ENCODE measurements at places on chromosomes 3 and 15. TPM values are rescaled to one million over a fixed set of nuclear protein-coding genes. Genes with fewer than 3 reads are reported as not detected.

- H3K36me3 ChIP-seq: no peaks in the 10 kb centered on the region
- H3K27me3 ChIP-seq: no peaks in the 10 kb centered on the region
- H3K27ac ChIP-seq: no peak overlapping the region
- H3K4me3 ChIP-seq: peak overlapping the region; percentile 87
- DNase-seq: no peak
Observed at GRCh38 chr3:141877911-141878310, 1.5 kb downstream of the ATP1B3 start.

- H3K4me3 ChIP-seq: no peak overlapping the region
- no peak for DNase-seq
- H3K27ac ChIP-seq: no peak overlapping the region
- no peaks in the 10 kb centered on the region for H3K27me3 ChIP-seq
- no peaks in the 10 kb centered on the region for H3K4me1 ChIP-seq
Observed at GRCh38 chr3:187522293-187522692, 147.9 kb downstream of the SST start.

- H3K4me3 ChIP-seq: no peak overlapping the region
- H3K36me3 ChIP-seq: peaks cover 9% of the 10 kb centered on the region
- no peak overlapping the region for H3K27ac ChIP-seq
- no peaks in the 10 kb centered on the region for H3K4me1 ChIP-seq
Observed at GRCh38 chr3:124995460-124995994, 60.3 kb downstream of the HEG1 start.

DNA sequence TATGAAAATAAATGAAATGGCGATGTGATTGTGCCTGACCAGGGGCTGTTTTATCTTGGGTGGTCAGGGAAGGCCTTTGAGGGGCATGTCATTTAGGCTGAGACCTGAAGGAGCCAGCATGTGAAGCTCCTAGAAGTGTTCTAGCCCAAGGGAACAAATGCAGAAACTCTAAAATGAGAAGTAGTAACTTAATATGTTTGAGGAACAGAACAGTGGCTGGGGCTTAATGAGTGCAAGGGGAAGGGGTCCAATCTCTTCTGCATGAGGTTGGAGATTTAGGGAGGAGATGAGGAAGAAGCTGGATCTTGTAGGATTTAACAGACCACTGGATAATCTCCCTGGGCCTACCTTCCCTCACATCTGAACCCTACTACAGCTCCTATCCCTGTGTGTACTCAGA is 110.5 kb downstream of the AKAP13 start:
- no peak overlapping the region for H3K4me3 ChIP-seq
- DNase-seq: no peak
- H3K36me3 ChIP-seq: no peaks in the 10 kb centered on the region
- no peak overlapping the region for H3K27ac ChIP-seq
- H3K27me3 ChIP-seq: no peaks in the 10 kb centered on the region

- no peaks in the 10 kb centered on the region for H3K4me1 ChIP-seq
- no peak overlapping the region for H3K4me3 ChIP-seq
- H3K27me3 ChIP-seq: no peaks in the 10 kb centered on the region
- no peak for DNase-seq
Observed at GRCh38 chr3:147089286-147089685, 317.1 kb downstream of the ZIC4 start.

DNA sequence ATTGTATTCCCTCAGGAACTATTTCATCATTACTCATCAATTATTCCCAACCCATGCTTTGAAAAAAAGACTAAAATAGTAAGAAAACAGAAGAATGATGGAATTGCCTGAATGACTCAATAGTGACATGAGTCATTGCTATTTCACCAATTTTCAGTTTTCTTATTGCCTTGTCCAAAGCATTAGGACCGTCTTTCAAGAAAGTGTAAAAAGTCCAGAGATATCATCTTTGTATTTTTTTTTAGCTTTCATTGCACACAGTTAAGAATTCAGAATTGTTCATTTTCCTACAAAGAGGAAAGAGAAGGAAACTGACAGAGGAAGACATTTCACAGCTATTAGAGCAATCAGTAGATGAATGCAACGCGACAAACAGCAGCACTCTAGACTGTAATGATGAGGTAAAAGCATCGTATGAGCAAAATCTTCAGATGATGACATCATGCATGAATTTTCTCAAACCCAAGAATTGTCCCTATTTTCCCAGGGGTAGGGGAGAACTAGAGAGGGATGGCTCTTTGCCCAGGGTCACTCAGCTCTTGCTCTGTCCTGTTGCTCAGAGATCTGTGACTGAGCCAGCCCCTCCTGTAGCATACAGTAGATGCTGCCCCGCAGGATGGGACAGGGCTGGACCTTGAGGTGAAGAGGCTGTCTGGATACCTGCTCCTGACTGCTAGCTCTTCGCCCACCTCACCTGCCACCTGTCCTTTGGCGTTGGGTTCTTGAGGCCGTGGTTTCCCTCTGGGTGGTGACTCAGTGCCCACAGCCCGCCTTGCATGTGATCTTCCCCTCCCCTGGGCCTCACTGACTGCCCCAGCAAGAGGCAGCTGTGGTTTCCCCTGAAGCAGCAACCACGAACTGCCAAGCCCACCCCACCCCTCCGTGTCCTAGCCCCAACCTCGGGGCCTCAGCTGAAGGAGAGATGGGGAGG is 84.8 kb downstream of the PPCDC start:
- no peak overlapping the region for H3K27ac ChIP-seq
- H3K36me3 ChIP-seq: no peaks in the 10 kb centered on the region
- DNase-seq: peak; percentile 66
- no peaks in the 10 kb centered on the region for H3K27me3 ChIP-seq
- no peak overlapping the region for H3K4me3 ChIP-seq
- H3K4me1 ChIP-seq: no peaks in the 10 kb centered on the region

DNA sequence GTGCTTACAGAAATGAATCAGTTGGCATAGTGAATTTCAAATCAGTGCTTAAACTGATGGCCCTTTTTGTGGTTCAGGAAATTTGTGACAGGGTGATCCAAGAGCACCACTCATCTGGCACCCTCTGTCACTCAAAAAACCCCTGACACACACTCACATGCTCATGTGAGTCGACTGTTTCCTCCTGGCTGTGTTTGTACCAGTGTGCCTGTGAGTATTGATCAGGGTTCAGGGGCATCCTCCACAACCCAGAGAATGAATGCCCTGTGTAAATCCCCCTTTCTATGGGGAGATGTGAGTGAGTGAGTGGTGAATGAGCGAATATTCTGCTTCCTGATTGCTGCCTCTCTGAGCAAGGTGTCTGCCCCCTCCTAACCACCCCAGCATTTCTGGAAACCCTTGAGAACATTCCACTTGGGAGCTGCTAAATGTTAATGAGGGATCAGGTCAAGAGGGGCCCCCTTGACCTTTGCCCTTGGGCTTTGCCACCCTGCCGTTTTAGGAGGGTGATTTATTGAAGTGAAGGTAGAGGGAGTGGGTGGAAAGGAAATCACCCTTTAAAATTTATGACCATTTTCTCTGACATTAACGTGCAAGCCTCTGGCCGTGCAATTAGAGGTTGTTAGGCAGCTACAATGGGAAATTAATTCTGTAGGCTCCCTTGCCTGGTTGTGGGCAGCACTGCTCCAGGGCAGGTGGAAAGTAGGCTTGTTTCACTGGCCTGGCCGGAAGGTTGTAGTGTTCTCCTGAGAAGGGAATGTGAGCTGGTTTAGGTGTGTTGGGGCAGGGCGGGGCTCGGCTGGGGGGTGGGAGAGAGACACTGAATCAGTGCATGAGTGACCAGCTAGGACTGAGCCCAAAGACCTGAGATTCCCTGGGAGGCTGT is 87.2 kb downstream of the SLCO3A1 start:
- H3K36me3 ChIP-seq: no peaks in the 10 kb centered on the region
- H3K27ac ChIP-seq: peak overlapping the region; percentile 39
- H3K4me3 ChIP-seq: no peak overlapping the region
- no peak for DNase-seq
- peaks cover 8% of the 10 kb centered on the region for H3K4me1 ChIP-seq
- H3K27me3 ChIP-seq: no peaks in the 10 kb centered on the region

GRCh38 chr3:69669070-69669469 is 70.2 kb upstream of the MITF start:
- no peaks in the 10 kb centered on the region for H3K36me3 ChIP-seq
- H3K27ac ChIP-seq: no peak overlapping the region
- no peaks in the 10 kb centered on the region for H3K27me3 ChIP-seq
- DNase-seq: no peak
- no peak overlapping the region for H3K4me3 ChIP-seq
- H3K4me1 ChIP-seq: no peaks in the 10 kb centered on the region

- no peak overlapping the region for H3K4me3 ChIP-seq
- no peaks in the 10 kb centered on the region for H3K27me3 ChIP-seq
- peaks cover 3% of the 10 kb centered on the region for H3K4me1 ChIP-seq
- H3K36me3 ChIP-seq: no peaks in the 10 kb centered on the region
Observed at GRCh38 chr15:64525828-64526530, 65.6 kb downstream of the ZNF609 start.

GRCh38 chr3:17539436-17539835 is 203.0 kb downstream of the TBC1D5 start:
- H3K4me3 ChIP-seq: no peak overlapping the region
- DNase-seq: no peak
- no peaks in the 10 kb centered on the region for H3K27me3 ChIP-seq
- no peaks in the 10 kb centered on the region for H3K4me1 ChIP-seq
- no peak overlapping the region for H3K27ac ChIP-seq

GRCh38 chr15:64806509-64806908 is 18.9 kb downstream of the PIF1 start:
- no peaks in the 10 kb centered on the region for H3K27me3 ChIP-seq
- no peak overlapping the region for H3K27ac ChIP-seq
- DNase-seq: no peak
- no peaks in the 10 kb centered on the region for H3K4me1 ChIP-seq
- no peaks in the 10 kb centered on the region for H3K36me3 ChIP-seq

GRCh38 chr15:39979606-39980005 is 45.7 kb downstream of the EIF2AK4 start:
- H3K27me3 ChIP-seq: no peaks in the 10 kb centered on the region
- H3K27ac ChIP-seq: no peak overlapping the region
- no peaks in the 10 kb centered on the region for H3K4me1 ChIP-seq
- H3K4me3 ChIP-seq: no peak overlapping the region
- DNase-seq: no peak
- H3K36me3 ChIP-seq: no peaks in the 10 kb centered on the region

DNA sequence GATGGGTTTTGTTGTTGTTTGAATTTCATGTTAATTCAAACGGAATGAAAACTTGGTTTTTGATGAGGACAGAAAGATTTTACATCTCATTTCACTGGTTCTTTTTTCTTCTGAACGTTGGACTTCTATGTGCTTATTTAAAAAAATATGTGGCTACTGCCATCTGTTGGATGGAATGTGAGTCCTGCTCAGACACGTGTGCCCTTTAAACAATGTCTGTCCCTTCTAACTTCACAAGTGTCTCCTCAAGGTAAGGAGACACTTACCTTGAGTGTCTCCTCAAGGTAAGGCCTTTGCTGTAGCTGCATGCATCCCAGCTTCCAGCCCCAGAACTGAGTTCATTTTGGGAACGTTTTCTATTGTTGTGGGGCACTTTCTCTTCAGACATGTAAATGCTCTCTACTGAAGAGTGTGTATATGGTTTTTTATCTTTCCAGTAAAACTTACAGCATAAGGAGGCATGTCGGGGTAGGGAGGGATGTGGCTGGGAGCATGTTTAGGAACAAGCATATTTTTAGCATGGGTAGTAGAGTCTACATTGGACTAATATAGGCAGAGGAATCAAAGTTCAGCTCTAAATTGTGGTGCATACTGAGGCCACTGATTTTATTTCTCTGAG is 63.1 kb upstream of the UBE3A start:
- no peak overlapping the region for H3K4me3 ChIP-seq
- peaks cover 3% of the 10 kb centered on the region for H3K4me1 ChIP-seq
- no peaks in the 10 kb centered on the region for H3K27me3 ChIP-seq

GRCh38 chr3:130378677-130379191 is 33.3 kb downstream of the COL6A5 start:
- no peaks in the 10 kb centered on the region for H3K4me1 ChIP-seq
- H3K27me3 ChIP-seq: peaks cover 2% of the 10 kb centered on the region
- DNase-seq: no peak
- H3K27ac ChIP-seq: no peak overlapping the region
- H3K4me3 ChIP-seq: no peak overlapping the region

DNA sequence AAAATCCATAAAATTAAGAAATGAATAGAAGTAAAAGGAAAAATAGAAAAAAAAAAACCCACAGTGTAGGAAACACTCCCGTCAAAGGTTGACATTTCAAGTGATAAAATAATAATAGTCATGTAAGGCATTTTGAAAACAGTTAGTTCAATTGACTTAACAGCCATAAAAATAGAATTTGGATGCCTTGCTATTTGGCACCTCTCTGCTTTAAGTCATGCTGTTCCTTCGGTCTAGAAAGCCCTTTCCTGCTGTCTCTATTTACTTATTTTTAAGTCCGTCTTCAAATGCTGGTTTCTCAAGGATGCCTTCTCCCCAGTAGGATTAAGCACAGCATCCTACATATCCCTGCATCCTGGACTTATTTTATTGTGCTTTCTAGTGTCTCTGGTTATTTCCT is 22.3 kb upstream of the RETNLB start:
- no peaks in the 10 kb centered on the region for H3K36me3 ChIP-seq
- no peak for DNase-seq
- no peaks in the 10 kb centered on the region for H3K4me1 ChIP-seq
- no peak overlapping the region for H3K4me3 ChIP-seq
- H3K27ac ChIP-seq: no peak overlapping the region
- H3K27me3 ChIP-seq: no peaks in the 10 kb centered on the region

DNA sequence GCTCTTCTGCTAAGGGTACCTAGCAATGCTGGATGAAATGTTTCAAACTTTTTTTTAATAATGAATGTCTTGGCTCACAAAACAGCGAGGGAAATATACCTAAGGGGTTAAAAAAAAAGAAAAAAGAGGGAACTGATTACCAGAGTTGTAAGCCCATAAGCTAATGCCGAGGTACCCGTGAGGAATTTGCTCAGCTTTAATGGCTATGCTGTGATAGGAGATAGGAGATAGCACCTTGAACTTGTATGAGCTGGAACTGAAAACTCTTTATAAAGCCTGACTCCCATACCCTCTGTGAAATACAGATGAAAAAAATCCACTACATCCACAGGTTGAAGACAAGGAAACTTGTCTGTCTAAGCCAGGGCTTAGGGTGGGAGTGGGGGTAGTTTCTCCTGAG is 13.9 kb downstream of the GRAMD1C start:
- no peaks in the 10 kb centered on the region for H3K4me1 ChIP-seq
- H3K36me3 ChIP-seq: no peaks in the 10 kb centered on the region
- DNase-seq: no peak
- H3K27ac ChIP-seq: no peak overlapping the region

DNA sequence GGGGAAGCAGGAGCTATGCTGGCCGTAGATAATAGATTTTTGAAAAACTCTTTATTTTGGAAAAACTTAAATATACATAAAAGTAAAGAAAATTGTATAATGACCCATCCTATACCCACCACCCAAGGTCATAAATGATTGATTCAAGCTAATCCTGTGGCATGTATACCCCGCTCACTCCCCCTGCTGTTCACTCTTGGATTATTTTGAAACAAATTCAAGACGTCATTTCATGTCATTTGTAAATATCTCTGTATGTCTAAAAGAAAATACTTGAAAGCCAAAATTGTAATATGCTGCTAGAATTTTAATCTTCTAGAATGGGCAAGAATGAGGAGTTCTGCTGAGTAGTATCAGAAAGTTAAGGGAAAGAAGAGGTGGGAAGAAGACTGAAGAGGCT is 241.7 kb downstream of the FEZF2 start:
- H3K27ac ChIP-seq: peak overlapping the region; percentile 44
- H3K36me3 ChIP-seq: no peaks in the 10 kb centered on the region
- no peak for DNase-seq
- no peak overlapping the region for H3K4me3 ChIP-seq

The AQP9 gene
- total RNA-seq: 7.9 TPM

The HES1 gene
- total RNA-seq: 37.8 TPM

The GRIP2 gene
- 3.1 TPM for total RNA-seq

The VEPH1 gene
- total RNA-seq: not detected

The SCAANT1 gene
- total RNA-seq: not detected

The SPATA12 gene
- total RNA-seq: not detected

The CD200 gene
- 45.3 TPM for total RNA-seq

The GHSR gene
- total RNA-seq: not detected

The EXD1 gene
- not detected for total RNA-seq

All from aorta (tissue), 5 donors.